ENCODE measurements at places on chromosomes 13 and 19.

GRCh38 chr19:4097501-4097900 is 26.4 kb downstream of the MAP2K2 start:
- no peak for DNase-seq

DNA sequence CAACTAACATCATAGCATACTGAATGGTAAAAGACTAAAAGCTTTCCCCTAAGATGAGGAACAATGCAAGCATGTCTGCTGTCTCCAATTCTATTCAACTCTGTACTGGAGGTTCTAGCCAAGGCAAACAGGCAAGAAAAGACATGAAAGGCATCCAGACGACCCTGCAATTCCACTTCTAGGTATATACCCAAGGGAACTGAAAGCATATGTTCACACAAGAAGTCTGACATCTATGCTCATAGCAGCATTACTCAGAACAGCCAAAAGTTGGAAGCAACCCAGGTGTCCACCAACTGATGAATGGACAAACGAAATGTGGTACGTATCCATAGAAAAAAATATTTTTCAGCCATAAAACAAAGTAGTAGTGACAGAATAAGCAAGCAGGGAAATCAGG is 39.1 kb downstream of the PEPD start:
- no peak for DNase-seq

- no peak for DNase-seq
Measured at GRCh38 chr13:111916201-111916600, 150.7 kb upstream of the SOX1 start.

- DNase-seq = no peak
Measured at GRCh38 chr19:41897820-41898219, 14.8 kb downstream of the ARHGEF1 start.

DNA sequence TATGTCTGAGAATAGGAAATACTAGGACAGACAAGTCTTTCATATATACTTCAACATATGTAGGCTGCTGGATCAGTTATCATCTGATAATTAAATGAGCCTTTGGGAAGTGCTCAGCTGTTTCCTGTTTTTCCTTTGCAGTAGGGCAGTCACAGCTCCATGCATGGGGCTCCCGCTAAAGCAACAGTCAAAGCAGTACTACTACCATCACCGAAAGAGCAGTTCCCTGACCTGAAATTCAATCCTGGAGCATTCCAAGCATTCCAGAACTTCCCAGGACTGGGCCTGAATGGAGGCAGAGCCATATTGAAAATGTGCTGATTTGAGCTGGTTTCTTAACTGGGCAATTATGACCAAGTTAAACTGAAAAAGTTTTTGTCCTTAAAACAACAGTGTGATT is 20.5 kb downstream of the MICU2 start:
- DNase-seq = no peak

DNA sequence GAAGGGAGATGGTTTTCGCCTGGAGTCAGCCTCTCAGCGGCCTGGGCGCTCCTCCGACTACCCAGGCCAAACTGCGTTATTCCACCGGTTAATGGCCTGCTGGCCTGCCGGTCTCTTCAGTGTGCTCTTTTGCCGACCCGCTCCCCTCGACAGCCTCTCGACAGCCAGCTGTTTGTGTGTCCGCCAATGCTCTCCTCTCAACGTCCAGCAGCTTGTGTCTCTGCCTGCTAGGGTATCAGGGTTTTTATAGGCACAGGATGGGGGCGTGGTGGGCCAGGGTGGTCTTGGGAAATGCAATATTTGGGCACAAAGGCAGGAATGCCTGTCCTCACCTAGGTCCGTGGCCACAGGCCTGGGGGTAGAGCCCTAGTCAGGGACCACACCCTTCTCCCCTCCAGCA is 1.5 kb upstream of the ZNF235 start:
- DNase-seq = no peak

DNA sequence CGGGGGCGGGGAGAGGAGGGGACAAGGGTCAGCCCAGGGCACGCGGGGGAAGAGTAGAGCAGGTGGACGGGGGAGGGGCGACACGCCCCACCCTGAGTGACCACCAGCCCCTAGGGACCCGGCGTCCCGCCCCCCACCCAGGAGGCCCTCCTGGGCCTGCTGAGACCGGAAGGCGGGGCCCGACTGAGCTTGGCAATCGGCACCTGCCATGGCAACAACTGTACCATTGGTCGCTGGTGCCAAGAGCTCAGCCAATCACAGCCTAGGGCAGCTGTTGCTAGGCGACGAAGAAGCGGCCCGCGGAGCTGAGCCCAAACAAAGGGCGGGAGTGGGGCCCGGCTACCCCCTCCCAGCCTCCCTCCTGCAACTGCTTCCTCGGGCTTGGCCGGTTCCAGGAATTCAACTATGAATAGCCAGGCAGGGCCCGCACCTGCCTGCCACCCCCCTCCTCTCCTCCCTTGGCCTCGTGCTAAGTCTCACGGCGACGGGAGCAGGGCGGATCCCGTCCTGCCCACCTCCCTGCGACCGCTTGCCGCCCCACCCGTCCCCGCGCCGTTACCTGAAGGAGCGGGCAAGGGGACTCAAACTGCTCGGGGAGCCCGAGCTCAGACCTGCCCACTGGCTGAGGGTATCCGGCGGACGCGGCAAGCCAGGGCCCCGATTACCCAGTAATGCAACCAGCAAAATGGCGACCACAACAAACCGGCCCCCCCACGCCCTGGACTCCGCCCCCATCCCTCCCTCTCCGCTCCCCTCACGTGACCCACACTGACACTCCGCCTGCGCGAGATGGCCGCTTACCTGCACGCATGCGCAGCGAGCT is at the start of gene DYRK1B:
Gene DYRK1B, minus strand, starts transcription at position 699 of the 823 bp plus-strand sequence. CDS start 2,295 bp downstream, outside the sequence.
- DNase-seq = peak; percentile 96

DNA sequence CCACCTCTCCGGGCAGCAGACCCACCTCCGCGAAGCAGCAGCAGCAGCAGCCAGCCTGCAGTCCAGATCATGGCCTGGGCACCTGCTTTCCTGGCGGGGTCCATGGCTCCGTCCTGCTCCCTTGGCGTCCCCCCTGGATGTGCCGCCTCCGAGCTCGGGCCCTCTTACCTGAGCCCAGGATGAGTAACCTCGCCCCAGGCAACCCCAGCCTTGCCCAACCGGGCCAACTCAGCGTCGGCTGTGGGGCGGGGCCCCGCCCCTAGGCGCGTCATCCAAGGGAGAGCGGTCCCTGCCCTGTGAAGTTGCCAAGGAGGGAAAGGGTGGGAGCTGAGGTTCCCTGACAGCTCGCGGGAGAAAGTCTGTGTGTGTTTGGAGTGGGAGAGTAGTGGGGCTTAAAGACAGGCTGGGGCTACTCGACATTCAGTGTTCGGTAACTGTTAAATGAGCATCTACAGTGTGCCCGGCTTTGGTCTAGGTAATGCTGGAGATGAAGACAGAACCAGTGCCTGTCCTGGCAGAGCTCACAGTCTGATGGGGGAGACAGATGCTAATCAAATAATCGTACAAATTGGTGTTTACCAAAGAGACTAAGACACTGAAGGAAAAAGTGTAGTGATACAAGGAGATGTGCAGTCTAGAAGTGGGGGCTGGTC is at the start of gene LYPD3:
Gene LYPD3, minus strand, starts transcription at position 141 of the 653 bp plus-strand sequence. Its CDS starts 37 bp downstream, at position 104.
- DNase-seq = peak; percentile 59

DNA sequence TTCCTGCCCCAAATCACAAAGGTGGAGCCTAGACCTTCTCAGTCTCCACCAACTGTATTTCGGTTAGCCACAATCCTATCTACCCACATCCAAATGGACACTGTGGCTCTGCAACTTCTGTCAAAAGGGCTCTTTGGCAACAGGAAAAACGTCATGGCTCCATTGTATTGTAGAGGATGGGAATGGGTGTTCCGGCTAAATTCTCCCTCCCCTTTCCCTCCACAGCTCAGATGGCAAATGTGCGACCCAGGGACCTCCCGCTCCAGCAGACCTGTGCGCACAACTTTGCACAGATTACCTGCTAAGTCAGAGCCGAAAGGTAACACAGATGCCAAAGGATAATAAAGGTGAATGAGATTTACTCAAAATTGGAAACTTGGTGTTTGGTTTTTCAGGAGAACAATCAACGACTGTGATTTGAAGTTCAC is 968 bp upstream of the KL start:
- no peak for DNase-seq

GRCh38 chr19:17402982-17403855 is 2.2 kb downstream of the BST2 start:
- DNase-seq = peak; percentile 32

- DNase-seq = no peak
Measured at GRCh38 chr19:33405553-33406461, 32.3 kb downstream of the CEBPG start.

DNA sequence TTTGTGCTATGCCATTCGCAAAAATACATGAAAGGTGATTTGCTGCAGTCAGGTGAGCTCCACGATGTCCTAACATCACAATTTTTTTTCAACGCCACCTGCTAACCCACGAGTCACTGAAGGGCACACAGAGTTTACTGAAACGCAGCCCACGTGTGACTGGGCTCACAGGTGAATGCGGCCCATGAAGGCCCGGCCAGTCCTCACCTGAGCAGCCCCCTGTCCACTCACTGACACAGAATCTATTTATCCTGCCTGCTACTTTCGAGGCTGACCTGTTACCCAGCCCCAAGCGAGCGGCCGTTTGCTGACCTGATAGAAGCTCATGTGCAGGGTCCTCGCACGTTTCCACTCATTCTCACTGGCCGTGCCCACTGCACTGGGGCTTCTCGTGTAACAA is 121.9 kb upstream of the SOX1 start:
- DNase-seq = no peak

GRCh38 chr13:33014291-33014690 is 1.9 kb upstream of the KL start:
- no peak for DNase-seq

- no peak for DNase-seq
Measured at GRCh38 chr13:41966671-41967070, 5.8 kb upstream of the VWA8 start.

- no peak for DNase-seq
Measured at GRCh38 chr19:37941782-37942515, 34.9 kb downstream of the SIPA1L3 start.

DNA sequence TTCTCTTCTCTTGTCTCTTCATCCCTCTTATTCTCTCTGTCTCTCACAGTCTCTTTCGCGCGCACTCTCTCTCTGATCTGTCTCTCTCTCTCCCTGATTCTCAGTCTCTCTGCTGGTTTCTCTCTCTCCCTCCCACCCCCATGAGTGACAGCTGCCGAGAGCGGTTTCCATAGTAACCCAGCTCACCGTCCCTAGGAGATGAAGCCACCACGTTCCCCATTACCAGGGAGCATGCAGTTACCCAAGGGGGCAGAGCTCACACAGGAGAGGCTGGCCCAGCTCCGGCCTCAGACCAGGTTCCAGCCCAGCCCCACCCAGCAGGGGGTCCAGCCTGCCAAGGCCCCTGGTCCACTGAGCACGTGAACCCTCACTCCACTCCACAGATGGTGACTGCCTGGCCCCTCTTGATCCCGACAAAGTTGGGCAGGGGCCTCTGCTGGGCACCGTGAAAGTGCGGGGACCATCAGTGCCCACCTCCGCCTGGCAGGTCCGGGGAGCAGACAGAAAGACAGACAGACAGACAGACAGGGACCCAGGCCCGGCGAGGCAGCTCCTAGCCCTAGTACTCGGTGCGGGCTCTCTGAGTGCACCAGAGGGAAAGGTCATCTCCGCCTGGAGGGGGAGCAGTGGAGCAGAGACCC is 50.6 kb downstream of the CELF5 start:
- peak; percentile 41 for DNase-seq

DNA sequence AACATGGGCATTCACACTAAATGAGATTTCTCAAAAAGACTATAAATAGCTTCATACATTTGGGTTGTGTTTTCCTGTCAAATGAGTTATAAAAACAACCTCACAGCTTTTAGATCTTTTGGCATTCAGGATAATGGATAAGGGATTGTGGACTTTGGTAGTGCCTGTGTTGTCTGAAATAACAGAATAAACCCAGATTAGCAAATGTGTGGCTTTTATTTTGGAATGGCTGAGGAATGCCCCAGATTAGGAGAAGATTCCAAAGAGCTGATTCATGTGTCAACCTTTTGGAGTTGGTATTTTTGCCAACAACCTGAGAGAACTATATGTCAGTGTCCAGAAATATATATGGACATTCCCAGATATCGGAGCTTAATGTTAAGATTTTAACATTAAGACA is 164.7 kb downstream of the MTUS2 start:
- no peak for DNase-seq

DNA sequence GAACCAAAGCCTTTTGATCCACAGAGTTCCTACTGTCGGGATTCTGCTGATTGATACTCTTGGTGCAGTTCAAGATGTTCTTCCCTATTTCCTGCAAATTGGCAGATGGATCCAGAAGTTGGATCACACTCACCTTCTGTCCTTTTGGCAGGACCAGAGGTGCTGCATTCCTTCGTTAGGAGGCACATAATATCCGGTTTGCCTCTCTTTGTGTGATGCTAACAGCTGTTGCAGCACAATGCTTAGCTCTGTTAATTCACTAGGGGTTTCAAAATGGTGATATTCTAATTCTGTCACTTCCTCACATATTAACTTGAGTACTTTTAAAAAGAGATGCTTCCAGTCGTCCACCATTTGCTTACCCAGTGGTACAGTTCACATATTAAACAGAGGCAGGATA is 15.2 kb upstream of the CHST8 start:
- no peak for DNase-seq

DNA sequence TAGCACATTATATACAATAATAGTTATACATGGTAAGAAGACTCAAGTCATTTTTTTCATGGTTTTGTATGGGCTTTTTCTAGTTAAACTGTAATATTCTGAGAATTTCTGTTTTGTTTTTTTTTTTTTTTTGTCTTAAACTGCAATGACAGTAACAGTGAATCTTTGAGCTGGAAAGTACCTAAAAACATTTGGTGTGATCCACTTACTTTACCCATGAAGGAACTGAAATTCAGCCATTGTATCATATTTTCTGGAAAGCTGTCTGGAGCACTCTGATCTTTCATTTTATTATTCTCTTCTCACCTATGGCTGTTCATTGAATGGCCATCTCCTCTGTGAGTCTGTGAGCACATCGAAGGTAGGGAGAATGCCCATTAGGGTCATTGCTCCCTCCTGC is 37.8 kb downstream of the MYO16 start:
- no peak for DNase-seq

DNA sequence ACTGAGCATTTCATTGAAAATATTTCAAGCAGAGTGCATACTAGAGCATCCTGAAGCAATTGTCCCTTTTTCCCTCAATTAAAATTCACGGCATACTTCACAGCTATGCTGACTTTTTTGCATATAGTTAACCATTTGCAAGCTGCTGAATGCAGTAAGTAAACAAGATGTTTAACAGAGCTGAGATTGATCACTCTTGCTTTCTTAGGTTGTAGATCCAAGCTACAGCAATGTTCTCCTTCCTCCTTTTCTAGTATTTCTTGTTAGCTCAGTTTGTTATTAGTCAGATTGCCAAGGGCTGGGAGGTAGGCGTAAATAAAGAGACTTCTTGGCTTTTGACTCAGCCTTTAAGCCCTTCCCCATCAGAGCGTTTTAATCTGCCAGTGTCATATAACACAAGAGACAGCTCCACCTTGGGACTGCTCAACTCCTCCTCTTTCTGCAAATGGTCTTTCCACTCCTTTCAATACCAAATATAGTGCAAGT is at the start of gene SLITRK6:
Gene SLITRK6, minus strand, starts transcription at position 323 of the 486 bp plus-strand sequence. CDS start 2,911 bp downstream, outside the sequence.
- DNase-seq = peak; percentile 39
